ENCODE measurements at places on chromosomes 12 and 14.

GRCh38 chr14:63581491-63581890 is 38.3 kb upstream of the PPP2R5E start:
- no peak for DNase-seq

GRCh38 chr12:197347-197746 is 16.6 kb downstream of the SLC6A12 start:
- no peak for DNase-seq

- DNase-seq, result peak; percentile 19
These were observed 1.2 kb downstream of the CCDC92 start for GRCh38 chr12:123971449-123971769.

DNA sequence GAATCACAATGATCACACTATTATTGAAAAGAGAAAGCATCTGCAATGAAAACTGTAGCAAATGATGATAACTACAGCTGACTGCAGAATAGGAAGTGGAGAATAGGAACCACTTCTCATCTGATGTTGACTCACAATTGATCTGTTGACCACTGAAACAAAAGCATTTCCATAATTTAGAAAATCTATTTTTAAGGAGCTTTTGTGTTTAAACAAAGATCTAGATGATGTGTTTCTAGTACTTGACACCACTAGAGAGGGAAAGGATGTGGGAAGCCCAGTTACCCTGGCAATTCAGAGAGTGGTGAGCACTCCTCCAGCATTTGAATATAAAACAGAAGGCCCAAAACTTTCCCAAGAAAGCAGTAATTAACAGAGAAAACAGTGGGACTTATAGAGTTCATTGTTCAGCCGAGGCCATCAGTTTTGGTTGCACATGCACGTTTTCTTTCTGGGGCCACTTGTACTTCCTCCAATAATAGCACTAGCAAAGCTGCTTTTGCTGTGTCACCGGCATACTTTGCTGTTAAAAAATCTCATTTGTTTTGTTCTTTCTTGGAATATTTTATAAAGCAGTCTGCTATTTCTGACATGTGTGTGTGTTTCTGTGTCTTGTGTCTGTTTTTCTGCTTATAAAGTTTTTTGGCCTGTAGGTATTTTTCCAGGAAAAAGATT is 76.1 kb upstream of the HECTD1 start:
- peak; percentile 9 for DNase-seq

DNA sequence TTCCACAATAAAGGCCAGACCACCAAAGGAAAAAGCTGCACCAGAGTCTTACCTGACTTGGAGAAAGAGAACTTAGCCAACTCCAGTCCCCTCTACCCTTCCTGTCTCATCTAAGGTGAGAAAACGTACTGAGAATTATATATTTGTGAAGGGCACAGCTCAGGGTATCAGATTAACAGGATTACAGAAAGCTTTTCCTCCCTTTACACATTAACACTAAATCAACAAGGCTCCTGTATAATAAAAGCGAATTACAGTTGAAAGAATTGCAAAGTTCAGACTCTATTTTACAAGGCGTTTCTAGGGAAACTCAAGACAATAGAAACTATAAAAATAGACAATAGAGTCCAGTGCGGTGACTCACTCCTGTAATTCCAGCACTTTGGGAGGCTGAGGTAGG is 82.7 kb upstream of the RPL10L start:
- DNase-seq, result no peak

DNA sequence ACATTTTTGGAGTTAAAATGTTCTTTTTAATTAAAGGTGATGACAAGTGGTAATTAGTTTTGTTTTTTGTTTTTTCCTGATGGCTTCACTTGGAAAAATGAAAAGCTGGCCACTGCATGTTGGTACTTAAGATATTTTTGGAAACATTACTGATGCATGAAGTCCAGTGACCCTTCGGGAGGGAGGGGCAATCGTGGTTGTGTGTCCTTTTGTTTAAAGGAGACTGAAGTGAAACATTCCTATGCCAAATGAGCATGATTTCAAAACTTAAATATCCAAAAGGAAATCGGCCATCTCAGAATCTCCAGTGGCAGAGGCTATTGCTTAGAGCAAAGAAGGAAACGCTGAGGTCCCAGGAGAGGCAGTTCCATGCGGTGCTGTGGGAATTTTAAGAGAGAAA is 20.1 kb downstream of the LTBP2 start:
- DNase-seq, result no peak

DNA sequence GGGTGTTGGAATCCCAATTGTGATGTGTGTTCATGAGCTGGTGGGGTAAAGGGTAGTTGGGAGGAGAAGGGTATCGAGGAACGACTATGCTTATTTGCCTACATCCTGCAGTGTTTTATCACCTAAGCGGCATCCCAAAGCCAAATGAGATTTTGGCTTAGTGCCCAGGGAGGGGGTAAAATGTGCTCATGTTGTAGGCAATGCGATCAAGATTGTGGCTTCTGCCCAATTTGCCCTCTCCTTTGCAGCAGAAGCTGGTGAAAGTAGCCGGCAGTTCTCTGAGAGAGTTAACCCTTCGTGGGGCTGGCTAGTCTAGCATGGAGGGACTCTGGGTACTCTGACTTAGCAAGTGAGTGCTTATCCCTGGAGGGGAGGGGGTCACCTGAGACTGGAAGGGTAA is 753 bp downstream of the RPH3A start:
- no peak for DNase-seq

DNA sequence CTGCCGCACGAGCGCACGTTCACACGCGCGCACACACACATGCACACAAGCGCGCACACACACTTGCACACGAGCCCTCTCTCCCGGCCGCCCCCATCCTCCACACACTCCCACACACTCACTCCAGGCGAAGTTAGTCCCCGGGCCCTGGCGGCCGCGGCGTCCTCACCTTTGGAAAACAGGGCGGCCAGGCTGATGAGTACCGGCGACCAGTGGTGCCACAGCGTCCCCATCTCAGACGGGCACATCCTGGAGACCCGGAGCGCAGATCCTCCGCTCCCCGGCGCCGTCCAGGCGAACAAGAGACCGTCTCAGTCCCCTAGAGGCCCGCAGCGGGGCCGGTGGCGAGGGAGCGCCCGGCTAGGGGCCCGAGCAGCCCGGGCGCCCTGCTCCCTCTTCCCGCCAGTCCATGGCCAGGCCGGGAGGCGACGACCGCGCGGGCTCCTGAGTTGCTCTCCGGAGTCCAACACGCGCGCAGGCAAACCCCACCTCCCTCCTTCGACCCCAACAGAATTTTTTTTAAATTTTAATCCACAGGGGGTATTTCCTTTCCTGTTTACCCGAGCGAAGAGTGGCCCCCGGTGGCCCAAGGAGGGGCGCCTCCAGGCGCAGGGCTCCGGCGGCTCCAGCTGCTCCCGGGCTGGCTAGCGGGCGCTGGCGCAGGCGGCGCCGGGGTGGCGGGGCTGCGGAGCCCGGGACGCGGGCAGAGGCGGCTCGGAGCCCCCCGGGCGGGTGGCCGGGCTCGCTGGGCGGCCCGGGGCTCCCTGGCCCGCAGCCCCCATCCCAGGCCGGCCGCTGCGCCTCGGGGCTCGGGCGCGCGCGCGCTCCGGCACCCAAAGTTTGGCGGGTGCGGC is 506 bp downstream of the TMEM132D start:
- DNase-seq, result no peak

- DNase-seq, result no peak
These were observed 72.9 kb upstream of the DDX11 start for GRCh38 chr12:31000751-31001150.

GRCh38 chr14:21846227-21846885 is 172.7 kb upstream of the OR4E1 start:
- no peak for DNase-seq

GRCh38 chr12:17666641-17667324 is 423.2 kb downstream of the RERGL start:
- no peak for DNase-seq

GRCh38 chr12:114253976-114254778 is 151.8 kb downstream of the TBX5 start:
- no peak for DNase-seq

Data from KG1 (cell line).